Stimulated activated CD4-positive, alpha-beta T cell treated with anti-CD3 and anti-CD28 coated beads, TNF-alpha, amount 100 ng/mL, for 1 hour (primary cell): ENCODE measurements at places on chromosomes 4 and X.

DNA sequence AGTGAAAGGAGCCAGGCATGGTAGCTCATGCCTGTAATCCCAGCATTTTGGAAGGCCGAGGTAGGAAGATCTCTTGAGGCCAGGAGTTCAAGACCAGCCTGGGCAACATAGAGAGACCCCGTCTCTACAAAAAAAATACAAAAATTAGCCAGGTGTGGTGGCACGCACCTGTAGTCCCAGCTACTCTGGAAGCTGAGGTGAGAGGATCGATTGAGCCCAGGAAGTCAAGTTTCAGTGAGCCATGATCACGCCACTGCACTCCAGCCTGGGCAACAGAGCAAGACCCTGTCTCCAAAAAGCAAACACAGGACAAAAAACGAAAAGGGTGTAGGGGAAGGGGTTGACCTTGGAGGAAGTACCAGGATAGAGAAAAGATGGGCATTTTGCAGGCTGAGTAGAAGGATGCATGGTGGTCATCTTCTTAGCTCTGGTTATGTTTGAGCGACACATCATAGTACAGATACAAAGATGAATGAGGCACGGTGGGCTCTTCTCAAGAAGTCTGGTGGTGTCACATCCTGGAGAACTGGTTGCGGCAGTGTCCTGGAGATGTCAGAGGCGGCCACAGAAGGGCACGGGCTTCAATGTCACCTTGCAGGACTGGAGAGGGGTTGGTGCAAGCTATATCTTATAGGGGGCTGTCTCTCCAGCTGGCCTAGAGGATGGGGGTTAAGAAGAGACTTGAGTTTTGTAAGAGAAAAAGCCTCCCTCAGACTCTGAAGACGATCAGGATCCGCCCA is 32.0 kb downstream of the SLC25A5 start:
- DNase-seq = no peak

GRCh38 chr4:136277741-136278140 is 1254.6 kb downstream of the PCDH18 start:
- no peak for DNase-seq

DNA sequence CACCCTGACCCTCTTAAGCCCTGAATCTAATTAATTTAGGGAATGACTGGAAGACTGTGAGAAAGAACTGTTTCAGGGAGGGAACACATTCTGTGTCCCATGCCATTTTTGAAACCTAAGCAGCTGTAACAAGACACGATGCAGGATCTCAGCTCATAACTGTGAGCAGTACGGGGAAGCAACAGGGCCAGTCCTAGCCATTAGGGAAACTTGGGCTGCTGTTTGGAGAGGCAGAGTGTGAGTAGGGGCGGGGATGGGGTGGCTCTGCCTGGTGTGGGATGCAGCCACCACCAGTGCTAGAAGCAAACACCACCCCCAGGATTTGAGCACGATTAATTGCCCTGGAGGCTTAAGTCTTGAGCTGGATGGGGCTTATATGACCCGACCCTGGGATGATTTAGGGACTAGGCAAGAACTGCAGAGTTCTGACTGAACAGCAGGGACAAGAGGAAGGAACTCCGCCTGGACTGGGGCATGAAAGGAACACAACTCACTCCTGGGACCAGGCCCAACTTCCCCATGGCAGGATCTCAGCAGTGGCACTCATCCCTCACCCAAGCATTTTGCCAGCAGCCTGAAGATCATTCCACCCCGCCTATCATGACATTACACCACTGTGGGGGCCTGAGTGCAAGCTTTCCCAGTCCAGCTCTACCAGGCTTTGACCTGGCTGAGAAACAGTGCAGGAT is 43.1 kb downstream of the ATRX start:
- no peak for DNase-seq

GRCh38 chr4:36220776-36221175 is 23.5 kb downstream of the ARAP2 start:
- DNase-seq = no peak

- no peak for DNase-seq
Measured at GRCh38 chrX:112874175-112874574, 33.5 kb upstream of the AMOT start.

- no peak for DNase-seq
Measured at GRCh38 chrX:148552775-148553174, 52.4 kb downstream of the AFF2 start.

DNA sequence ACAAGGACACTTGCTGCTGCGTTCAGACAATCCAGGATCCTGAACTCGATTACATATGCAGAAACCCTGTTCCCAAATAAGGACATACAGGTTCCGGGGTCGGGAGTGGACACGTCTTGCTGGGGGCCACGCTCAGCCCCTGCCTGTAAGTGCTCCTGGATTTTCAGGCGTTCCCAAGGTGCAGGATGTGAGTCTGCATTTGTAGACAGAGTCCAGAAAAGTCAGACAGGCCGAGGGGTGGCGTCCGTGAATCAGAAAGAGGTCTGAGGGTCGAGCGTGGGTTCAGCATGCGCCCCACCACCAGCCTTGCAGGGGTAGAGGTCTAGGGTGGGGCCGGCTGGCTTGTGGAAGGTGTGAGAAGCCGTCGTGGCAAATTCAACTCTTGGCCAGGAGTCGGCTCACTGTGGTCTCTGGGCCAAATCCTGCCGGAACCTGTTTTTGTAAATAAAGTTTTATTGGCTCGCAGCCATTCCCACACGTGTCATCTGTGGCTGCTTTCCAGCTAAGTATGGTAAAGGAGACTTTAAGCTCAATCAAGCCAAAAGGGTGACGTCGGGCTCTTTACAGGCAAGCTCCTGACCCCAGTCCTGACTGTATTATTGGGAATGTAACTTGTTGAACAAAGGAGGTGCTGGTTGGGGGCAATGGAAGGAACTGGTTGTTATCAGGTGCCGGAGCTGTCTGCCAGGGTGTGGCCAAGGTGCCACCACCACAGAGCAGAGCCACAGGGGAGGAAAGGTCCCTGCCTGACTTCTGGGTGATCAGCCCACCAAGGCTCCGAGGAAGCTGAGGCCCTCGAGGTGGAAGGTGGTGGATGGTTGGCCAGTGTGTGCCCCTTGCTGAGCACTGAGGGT is 7.4 kb downstream of the DOK7 start:
- no peak for DNase-seq

DNA sequence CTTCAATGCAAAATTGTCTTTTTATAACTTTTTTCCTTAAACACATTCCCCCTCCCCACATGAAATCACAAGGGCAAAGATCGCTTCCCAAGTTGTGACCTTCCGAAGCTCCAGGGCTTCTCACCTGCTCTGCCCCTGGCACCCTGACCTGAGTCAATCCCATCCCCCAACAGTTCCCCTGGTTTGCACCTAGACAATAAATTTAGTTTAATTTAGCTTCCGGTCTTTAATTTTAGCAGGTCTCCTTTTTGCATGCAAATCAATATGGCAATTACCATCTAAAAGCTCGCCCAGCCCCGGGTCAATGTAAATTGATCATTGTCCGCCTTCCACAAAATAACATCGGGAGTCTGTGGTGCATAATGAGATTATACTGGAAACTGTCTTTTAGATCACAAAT is 6.8 kb downstream of the BCOR start:
- DNase-seq = no peak

- peak; percentile 12 for DNase-seq
Measured at GRCh38 chr4:26028793-26029567, 115.0 kb downstream of the SMIM20 start.

- DNase-seq = no peak
Measured at GRCh38 chr4:125316791-125317524, 2.2 kb downstream of the FAT4 start.

DNA sequence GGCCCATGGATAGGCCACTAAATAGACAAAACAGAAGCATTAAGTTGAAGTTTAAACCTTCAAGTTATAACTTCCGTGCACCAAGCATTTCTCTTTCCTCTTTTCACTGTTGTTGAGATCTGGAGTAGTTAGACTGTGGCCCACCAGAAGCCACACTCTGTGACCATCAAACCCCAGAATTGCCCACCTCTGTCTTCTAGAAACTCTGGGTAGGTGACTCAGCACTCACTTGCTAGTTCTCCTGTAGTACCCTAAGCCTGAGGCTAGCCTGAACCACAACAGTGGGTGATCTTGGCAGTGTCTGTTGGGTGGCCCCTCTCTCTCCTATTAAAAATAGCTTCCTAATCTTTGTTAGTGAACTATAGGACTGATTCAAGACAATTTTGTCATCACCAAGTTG is 24.6 kb upstream of the CD40LG start:
- DNase-seq = no peak

DNA sequence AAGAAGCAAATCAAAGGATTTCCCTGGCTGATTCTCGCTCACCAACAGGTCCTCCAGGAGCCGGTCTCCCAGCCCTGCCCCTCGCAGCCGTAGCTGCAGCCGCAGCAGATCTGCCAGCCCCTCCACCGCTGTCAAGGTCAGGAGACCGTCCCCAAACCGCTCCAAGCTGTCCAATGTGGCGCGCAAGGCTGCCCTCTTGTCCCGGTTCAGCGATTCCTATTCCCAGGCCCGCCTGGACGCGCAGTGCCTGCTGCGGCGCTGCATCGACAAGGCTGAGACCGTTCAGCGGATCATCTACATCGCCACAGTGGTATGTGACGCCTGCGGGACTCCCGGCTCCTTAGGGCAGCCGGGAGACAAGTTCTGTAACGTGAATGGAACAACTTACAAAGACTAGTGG is 25.6 kb downstream of the SPATA18 start:
- DNase-seq = no peak

GRCh38 chrX:103919270-103919637 is 43.2 kb upstream of the TMSB15B start:
- DNase-seq = no peak

GRCh38 chr4:40112027-40112792 is 55.6 kb downstream of the N4BP2 start:
- no peak for DNase-seq

DNA sequence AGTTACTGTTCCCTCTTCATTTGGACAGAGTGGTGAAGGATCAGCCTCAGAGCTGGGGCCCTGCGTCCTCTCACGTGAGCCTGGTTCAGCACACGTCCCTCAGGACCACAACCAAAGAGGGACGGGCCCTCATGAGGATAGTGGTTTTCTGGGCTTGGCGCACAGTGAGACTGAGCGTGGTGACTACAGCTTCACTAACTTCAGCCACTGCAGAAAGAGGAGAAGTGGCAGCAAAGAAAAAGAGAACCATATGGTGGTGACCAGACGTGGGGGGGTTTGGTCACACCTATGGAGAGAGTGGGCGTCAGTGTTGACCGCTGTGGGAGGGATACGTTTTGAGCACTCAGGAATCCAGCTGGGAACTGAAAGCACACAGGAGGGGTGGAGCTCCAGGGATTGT is 21.8 kb upstream of the TNIP3 start:
- DNase-seq = no peak

DNA sequence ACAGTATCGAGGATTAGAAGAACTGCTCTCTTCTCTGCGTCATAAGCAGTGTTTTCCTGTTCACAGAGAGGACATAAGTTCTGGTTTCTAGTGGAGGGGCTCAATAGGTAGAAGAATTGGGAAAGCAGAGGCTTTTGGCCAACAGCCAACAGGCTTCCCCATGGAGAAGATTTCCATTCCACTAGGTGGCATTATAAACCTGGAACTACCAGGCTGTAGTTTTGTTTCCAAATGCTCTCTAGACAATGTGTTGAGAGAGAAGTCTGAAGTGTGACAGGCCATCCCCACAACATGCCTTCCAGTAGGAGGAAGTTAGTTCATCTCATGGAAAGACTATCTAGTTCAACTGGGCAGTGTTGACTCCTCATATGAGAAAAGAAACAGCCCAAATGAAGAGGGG is 63.8 kb upstream of the ANXA10 start:
- no peak for DNase-seq

- no peak for DNase-seq
Measured at GRCh38 chrX:136057567-136057966, 72.3 kb downstream of the SLC9A6 start.

GRCh38 chr4:136001791-136002190 is 1530.5 kb downstream of the PCDH18 start:
- DNase-seq = no peak

- DNase-seq = no peak
Measured at GRCh38 chr4:147823130-147823529, 91.2 kb downstream of the ARHGAP10 start.

- no peak for DNase-seq
Measured at GRCh38 chr4:73984736-73985527, 3.1 kb downstream of the PPBP start.

DNA sequence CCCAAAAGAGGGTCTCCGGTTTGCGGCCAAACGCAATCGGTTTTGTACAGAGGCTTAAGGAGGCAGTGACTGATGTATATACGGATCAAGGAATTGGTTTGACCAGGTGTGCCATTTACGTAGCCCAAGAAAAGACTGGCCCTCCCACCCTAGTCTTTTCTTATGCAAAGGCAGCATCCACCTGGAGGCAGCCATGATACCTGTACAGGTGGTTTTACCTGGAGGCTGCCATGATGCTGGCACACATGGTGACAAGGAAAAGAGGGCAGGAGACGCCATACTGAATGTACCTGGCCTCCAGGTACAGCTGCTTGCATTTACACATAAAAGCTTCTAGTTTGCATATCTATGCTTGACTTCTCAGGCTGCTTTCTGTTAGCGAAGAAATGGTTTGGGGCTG is 917.7 kb upstream of the INTU start:
- no peak for DNase-seq
